ENCODE measurements at places on chromosomes 11 and 22. TPM values are rescaled to one million over a fixed set of nuclear protein-coding genes. Genes with fewer than 3 reads are reported as not detected.

The SCN2B gene
- total RNA-seq, result 0.43 TPM

The ZNF215 gene
- total RNA-seq, result 11.2 TPM

The PGA3 gene
- total RNA-seq, result not detected

The BET1L gene
- total RNA-seq, result 41.3 TPM

The STX3 gene
- 7.0 TPM for total RNA-seq

DNA sequence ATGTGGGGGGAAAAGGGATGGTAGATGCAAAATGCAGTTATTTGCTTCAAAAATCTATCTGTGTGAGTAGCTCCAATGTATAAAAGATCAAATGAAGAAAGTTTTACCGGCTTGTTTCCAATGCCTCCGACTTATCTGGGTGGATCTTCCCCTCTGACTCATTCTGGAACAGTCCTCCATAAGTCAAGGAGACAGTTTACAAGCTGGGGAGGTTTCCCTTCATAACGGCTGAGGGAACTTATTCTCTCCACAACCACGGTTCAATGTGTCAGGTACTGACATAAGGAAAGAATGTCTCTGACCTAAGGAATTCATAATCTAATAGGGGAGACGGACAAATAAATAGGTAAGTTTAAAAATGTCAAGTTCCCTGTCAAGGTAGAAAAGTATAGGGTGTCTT lies 49.7 kb upstream of the BIRC3 start:
- peaks cover 42% of the 10 kb centered on the region for H3K27me3 ChIP-seq
- DNase-seq, result no peak
- no peaks in the 10 kb centered on the region for H3K36me3 ChIP-seq
- H3K4me1 ChIP-seq, result peaks cover 17% of the 10 kb centered on the region
- H3K27ac ChIP-seq, result no peak overlapping the region

DNA sequence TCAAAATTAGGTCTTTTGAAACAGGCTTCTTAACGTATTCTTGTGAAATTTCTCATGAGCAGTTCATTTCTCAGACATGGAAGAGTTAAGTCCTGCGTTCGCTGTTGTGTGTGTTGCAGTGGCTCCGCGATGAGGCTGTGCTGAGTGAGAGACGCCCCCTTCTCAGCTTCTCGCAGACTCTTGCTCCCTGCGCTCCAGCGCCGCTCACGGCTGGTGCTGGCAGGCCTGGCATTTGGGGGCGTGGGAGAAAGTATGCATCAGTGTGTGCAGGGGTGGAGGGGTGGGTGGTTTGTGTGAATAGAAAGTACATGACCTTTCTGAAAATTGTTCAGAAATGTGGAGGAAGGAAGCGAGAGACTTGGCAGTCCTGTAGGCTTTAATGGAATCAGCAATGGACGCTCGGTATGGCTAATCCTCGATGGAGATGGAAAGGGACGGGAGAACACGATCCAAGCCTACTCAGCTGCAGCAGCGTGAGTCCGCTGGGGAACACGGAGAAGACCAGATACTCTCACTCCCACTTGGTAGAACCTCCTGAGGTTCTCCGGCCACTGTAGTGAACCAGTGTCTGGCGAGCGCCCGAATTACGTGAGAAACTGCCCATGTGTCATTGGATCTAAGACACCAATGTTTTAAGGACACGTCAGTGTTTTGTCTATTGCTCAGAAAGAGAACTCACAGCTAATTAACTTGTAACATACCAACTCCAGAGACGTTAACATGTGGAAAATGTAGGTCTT lies 5.9 kb downstream of the TAB1 start:
- H3K4me1 ChIP-seq, result peaks cover 55% of the 10 kb centered on the region
- no peak overlapping the region for H3K27ac ChIP-seq
- peak overlapping the region; percentile 60 for H3K4me3 ChIP-seq

DNA sequence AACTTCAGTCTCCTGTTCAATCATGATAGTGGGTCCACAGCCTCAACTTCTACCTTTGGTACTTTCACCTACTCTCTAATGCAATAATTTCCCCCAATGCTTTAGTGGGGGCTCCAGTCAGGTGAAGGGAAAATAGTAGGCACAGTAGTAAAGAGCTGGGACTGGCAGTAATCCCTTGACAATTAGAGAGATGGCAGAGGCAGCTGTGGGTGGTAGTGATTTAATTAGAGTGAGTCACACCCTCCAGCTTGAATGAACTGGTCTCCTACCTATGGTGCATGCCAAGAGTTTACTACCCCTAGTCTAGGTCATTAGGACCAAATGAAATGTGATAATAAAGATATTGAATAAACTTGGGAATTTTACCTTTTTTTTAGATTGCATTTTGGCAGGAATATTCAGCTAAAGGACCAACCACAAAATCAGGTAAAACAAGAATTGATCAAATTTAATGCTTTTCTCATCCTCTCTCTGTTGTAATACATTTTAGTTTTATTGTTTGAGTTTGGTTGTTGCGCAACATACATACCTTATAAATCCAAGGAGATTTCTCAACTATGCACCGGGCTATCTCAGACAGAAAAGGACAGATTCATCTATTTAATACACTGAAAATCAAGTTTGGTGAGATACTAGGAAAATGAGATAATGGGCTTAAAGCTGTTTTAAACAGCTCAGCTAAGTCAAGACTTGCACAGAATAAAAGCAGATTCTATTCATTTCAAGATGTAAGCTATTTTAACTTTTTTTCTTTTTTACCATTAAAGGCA lies 9.0 kb downstream of the PRRG4 start:
- H3K4me1 ChIP-seq, result no peaks in the 10 kb centered on the region
- H3K27ac ChIP-seq, result no peak overlapping the region
- peaks cover 41% of the 10 kb centered on the region for H3K27me3 ChIP-seq

- H3K27ac ChIP-seq, result no peak overlapping the region
- no peak overlapping the region for H3K4me3 ChIP-seq
- H3K36me3 ChIP-seq, result no peaks in the 10 kb centered on the region
- H3K4me1 ChIP-seq, result no peaks in the 10 kb centered on the region
Measured at GRCh38 chr11:65160643-65161042, 9.4 kb upstream of the SPDYC start.

DNA sequence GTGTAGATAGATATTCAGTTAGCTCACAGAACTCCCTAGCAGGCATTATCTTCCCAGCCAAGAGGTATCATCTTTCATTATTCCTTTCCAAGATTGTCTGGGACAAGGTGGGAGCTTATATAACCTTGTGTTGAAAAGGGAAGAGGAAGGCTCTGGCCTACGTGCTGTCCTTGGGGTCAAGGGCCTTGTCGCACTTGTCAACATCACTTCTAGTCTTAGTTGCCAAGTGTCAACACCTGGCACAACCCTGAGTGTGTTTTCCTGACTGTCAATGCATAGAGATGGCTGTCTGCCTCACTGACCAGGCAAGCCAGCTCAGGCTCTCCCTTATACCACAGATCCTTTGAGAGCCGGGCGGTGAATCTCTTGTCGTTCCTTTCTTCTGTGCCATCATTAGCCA lies 331.9 kb downstream of the CNTN5 start:
- no peaks in the 10 kb centered on the region for H3K4me1 ChIP-seq
- no peak overlapping the region for H3K27ac ChIP-seq
- DNase-seq, result no peak
- no peaks in the 10 kb centered on the region for H3K36me3 ChIP-seq
- no peaks in the 10 kb centered on the region for H3K27me3 ChIP-seq

- no peaks in the 10 kb centered on the region for H3K27me3 ChIP-seq
- no peaks in the 10 kb centered on the region for H3K36me3 ChIP-seq
- no peak overlapping the region for H3K4me3 ChIP-seq
- H3K4me1 ChIP-seq, result peaks cover 14% of the 10 kb centered on the region
- H3K27ac ChIP-seq, result no peak overlapping the region
Measured at GRCh38 chr11:9219115-9219514, 46.0 kb downstream of the DENND5A start.

GRCh38 chr11:113045146-113045545 lies 83.9 kb downstream of the NCAM1 start:
- H3K4me1 ChIP-seq, result peaks cover 10% of the 10 kb centered on the region
- H3K27ac ChIP-seq, result peak overlapping the region; percentile 59
- H3K27me3 ChIP-seq, result no peaks in the 10 kb centered on the region
- DNase-seq, result no peak

DNA sequence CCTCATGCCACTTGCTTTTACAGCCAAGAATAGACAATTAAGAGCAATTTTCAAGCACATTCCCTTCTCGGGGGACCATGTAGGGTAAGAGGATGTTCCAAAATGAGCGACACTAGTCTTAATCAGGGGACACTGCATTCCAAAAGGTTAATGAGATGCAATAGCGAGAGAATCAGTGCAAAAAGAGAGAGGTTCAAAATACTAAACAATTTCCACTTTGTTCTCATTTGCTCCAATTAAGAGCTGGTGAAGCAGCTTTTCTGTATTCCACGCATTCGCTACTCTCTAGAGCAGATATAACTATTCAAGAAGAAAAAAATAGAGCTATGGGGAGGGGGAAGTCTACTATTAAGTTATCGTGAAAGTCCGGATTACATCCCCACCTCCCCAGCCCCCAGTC lies 811 bp downstream of the LRRC4C start:
- H3K36me3 ChIP-seq, result no peaks in the 10 kb centered on the region
- DNase-seq, result no peak
- no peak overlapping the region for H3K4me3 ChIP-seq
- no peak overlapping the region for H3K27ac ChIP-seq
- H3K4me1 ChIP-seq, result peaks cover 35% of the 10 kb centered on the region

DNA sequence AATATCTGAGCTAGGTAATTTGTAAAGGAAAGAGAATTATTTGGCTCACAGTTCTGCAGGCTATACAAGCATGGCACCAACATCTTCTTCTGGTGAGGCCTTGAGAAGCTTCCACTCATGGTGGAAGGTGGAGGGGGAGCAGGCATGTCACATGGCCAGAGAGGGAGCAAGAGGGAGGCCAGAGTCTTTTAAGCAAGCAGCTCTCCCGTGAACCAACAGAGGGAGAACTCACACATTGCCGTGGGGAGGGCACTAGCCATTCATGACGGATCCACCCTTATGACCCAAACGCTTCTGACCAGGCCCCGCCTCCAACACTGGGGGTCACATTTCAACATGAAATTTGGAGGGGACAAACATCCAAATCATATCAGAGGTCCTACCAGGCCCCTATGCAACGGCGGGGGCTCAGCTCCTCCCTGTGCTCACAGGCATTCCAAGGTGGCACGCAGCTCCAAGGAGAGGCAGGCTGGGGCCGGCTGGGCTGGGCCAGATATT lies 4.6 kb downstream of the C11orf96 start:
- H3K4me3 ChIP-seq, result peak overlapping the region; percentile 45
- peaks cover 13% of the 10 kb centered on the region for H3K4me1 ChIP-seq
- DNase-seq, result no peak

DNA sequence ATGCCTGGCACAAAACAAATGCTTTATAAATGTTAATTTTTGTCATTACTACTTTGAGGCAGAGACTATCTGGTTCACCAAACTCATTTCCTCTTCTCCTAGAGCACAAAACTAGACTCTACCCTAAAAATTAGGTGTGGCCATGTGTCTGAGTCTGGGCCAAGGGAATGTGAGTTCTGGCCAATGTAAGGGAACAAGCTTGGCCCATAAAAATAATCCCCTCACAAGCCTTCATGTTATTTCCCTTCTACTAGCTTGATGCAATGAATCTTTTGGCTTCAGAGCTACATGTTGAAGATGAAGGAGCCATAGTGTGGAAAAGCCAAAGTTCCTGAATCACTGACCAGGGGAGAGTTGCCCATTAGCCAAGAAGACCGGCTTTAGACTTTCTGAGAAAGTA lies 406.5 kb upstream of the CCDC90B start:
- no peak for DNase-seq
- peaks cover 20% of the 10 kb centered on the region for H3K4me1 ChIP-seq
- H3K4me3 ChIP-seq, result no peak overlapping the region
- no peak overlapping the region for H3K27ac ChIP-seq
- H3K36me3 ChIP-seq, result no peaks in the 10 kb centered on the region

DNA sequence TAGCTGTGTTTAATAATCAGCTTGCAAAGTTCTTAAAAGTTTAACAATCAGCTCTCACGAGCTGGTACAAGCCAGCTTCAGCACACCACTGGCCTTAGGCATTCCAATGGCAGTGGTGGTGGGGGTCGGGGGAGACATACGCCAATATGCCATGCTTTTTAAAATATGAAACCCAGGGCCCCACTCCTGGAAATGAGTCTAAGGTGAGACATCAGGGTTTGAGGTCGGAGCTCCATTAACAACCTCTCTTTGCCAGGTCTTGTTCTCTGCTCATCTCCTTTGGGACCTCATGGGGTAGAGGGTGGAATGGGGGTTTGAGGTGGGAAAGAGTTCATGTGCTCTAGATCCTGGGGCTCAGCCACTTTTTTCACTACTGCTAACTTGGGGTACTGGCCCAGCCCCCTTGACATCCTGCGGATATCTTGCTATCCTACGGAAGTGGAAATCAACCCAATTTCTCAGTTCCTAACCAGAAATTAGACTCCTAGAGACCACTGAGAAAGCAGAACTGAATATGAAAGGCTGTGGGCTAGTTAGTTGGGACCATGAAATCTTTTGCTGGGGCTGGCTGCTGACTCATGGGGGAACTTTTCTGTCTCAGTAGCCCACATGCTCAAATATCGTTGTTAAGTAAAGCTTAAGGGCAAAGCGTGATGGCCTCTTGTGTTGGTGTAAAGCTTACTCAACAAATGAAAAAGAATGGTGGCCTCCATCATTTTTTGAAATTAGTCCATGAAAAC lies 90.1 kb downstream of the PDHX start:
- peak overlapping the region; percentile 58 for H3K27ac ChIP-seq
- H3K27me3 ChIP-seq, result no peaks in the 10 kb centered on the region
- no peaks in the 10 kb centered on the region for H3K36me3 ChIP-seq
- no peak overlapping the region for H3K4me3 ChIP-seq

GRCh38 chr11:66494935-66495334 lies 14.7 kb downstream of the DPP3 start:
- no peak overlapping the region for H3K4me3 ChIP-seq
- DNase-seq, result no peak
- no peaks in the 10 kb centered on the region for H3K4me1 ChIP-seq

GRCh38 chr11:8092587-8093424 lies 11.8 kb downstream of the TUB start:
- H3K27me3 ChIP-seq, result no peaks in the 10 kb centered on the region
- H3K36me3 ChIP-seq, result peaks cover 2% of the 10 kb centered on the region
- no peak overlapping the region for H3K4me3 ChIP-seq
- peak; percentile 50 for DNase-seq

GRCh38 chr22:22182218-22182989 lies 62.2 kb upstream of the VPREB1 start:
- peaks cover 97% of the 10 kb centered on the region for H3K27me3 ChIP-seq
- H3K36me3 ChIP-seq, result no peaks in the 10 kb centered on the region
- H3K4me3 ChIP-seq, result no peak overlapping the region
- no peak overlapping the region for H3K27ac ChIP-seq
- peaks cover 3% of the 10 kb centered on the region for H3K4me1 ChIP-seq
- DNase-seq, result no peak

- H3K27me3 ChIP-seq, result no peaks in the 10 kb centered on the region
- H3K27ac ChIP-seq, result peak overlapping the region; percentile 92
- H3K4me1 ChIP-seq, result peaks cover 21% of the 10 kb centered on the region
- peaks cover 3% of the 10 kb centered on the region for H3K36me3 ChIP-seq
- no peak for DNase-seq
- H3K4me3 ChIP-seq, result peak overlapping the region; percentile 90
Measured at GRCh38 chr22:17637490-17638181, 921 bp upstream of the BCL2L13 start.

DNA sequence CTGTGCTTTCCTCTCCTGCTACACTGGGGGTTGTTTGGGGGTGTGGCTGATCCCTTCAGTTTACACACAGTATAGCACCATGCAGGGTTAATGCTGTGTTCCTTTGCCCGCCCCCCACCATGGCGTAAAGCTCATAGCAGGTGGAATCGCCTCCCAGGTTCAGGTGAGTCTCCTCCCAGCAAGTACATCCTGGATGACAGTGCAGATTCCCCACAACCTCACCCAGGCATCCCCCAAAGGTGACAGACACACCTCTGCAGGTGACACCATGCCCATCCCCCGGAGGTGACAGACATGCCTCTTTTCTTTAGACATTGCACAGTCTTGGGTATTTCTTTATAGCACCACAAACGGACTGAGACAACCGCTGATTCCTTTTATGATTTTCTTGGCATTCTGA lies 343.7 kb downstream of the BRD1 start:
- H3K27me3 ChIP-seq, result peaks cover 54% of the 10 kb centered on the region
- DNase-seq, result no peak
- H3K4me1 ChIP-seq, result peaks cover 28% of the 10 kb centered on the region
- H3K36me3 ChIP-seq, result no peaks in the 10 kb centered on the region
- H3K4me3 ChIP-seq, result no peak overlapping the region
